Fibroblast of skin of scalp (primary cell): ENCODE measurements at places on chromosomes 13 and 19.

DNA sequence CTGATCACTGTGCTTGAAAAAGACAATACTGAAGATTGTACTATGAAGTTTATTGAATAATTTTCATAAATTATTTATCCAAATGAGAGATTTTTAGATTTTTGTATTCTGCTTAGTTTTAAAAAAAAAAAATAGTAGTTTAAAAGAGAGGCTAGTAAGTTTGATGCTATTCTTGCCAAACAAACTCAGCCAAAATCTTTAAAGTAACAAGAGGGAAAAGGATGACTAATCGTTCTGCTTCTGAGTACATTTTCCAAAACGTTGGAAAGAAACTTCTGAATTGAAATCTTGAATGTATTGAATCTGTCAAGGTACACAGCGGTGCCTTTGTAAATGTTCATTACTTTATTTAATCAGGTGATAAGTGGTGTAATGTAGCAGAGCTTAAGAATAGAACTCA lies 34.4 kb downstream of the NUP58 start:
- no peak for DNase-seq

- DNase-seq: no peak
These were observed 66.9 kb upstream of the CLDN10 start for GRCh38 chr13:95485518-95486144.

GRCh38 chr13:28299916-28300315 lies 161.6 kb downstream of the PAN3 start:
- no peak for DNase-seq

GRCh38 chr13:101085551-101085950 lies 330.8 kb downstream of the NALCN start:
- DNase-seq: no peak

DNA sequence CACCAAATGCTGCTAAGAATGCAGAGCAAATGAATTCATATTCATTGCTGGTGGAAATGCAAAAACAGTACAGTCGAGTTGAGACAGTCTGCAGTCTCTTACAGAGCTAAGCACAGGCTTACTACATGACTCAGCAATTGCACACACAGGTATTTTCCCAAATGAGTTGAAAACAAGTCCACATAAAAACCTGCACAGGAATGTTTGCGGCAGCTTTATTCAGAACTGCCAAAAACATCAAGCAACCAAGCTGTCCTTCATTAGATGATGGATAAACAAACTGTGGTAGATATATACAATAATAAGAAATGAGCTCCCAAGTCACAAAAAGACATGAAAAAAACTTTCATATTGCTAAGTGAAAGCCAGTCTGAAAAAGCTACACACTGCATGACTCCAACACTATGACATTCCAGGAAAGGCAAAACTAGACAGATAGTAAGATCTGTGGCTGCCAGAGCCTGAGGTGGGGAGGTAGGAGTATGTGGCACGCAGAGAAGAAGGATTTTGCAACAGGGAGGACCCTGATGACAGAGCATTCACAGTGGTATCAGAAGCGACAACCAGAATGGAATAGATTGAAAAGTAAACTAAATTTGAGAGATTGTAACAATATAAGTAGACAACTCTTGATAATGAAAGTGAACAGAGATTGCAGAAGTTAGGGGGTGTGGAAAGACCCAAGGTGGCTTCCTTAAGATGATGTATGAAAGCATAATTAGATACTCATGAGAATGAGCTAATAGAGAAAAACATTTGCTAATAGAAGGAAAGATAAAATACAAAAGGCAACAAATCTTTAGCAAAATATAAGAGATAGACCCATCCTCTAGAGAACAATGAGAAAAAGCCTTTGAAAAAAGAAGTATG lies 52.7 kb downstream of the TSC22D1 start:
- DNase-seq: peak; percentile 42

DNA sequence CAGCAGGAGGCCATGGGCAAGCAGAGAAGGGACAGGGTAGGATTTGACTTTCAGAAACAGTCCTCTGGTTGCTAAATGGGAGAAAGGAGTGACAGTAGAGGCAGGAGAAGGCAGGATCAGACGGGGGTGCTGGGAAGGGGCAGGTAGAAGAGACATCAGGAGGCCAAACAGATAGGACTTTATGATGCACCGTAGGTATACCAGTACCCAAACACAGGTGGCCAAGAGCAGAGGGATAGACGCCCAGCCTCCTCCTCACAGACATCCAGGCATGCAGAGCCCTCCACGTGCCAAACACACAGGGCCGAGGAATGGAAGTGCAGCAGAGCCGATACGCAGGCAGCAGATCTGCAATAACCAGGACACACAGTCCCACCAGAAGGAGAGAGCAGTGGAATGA lies 1.3 kb upstream of the AXL start:
- DNase-seq: no peak
